ENCODE measurements at places on chromosomes 3 and 15.

DNA sequence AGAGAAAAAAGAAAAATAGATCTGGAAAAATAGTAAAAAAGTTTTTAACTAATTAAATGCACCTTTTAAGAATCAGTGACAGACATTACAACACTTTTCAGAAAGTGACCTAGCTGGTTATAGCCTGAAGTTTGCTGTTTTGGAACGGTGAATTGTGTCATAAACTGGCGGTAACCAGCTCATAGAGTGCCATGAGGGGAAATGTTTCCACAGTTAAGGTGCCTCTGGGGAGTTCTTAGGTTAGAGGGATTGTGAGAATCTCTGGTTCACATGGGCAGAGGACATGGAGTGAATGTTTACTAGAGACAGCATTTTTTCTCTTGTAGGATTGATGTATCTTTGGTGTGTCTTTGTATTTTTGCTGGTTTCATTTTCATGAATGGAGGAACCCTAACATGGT is 2.8 kb downstream of the TBC1D23 start:
- DNase-seq = no peak

DNA sequence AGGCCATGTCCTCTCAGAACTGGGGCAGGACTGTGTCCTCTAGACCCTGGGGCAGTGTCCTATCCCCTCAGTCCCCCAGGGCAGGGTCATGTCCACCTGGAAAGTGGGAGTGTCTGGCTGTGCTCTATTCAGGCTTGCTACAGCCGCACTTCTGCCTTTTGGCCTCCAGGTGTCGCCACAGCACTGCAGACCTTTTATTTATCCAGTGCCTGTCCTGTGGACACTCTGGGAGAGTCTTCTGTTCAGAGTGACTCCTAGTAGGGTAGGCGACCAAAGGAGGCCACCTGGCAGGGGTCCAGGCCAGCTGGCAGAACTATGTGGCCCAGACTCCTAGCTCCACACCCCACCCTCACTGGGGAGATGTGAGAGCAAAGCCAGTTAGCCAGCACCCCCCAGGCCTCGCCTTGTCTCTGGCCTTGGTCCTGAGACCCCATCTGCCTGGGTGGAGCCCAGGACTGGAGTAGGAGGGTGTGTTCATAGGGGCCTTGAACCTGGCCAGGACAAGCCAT is 3.9 kb downstream of the TMIE start:
- peak; percentile 70 for DNase-seq

GRCh38 chr3:126672741-126673140 is 17.8 kb upstream of the TXNRD3 start:
- DNase-seq = no peak

GRCh38 chr3:37935756-37936666 is 54.6 kb upstream of the VILL start:
- no peak for DNase-seq

DNA sequence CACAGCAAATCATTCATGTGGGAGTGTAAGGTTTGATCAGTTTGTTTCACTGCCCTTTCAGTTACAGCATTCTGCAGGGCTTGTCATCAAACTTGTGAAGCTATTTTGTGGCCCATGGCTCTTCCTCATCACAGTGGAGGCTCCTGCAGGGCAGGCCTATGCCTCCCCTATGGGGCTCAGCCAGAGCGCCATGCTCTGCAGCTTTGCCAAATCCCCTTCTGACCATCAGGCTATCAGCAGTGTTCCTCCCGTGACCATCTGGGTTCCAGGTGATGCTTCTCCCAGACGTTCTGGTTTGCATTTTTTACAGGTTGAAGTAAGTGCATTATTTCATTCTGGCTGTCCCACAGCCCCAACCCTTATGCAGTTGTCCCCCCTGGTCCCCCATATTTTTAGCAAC is 28.1 kb upstream of the REC114 start:
- no peak for DNase-seq

DNA sequence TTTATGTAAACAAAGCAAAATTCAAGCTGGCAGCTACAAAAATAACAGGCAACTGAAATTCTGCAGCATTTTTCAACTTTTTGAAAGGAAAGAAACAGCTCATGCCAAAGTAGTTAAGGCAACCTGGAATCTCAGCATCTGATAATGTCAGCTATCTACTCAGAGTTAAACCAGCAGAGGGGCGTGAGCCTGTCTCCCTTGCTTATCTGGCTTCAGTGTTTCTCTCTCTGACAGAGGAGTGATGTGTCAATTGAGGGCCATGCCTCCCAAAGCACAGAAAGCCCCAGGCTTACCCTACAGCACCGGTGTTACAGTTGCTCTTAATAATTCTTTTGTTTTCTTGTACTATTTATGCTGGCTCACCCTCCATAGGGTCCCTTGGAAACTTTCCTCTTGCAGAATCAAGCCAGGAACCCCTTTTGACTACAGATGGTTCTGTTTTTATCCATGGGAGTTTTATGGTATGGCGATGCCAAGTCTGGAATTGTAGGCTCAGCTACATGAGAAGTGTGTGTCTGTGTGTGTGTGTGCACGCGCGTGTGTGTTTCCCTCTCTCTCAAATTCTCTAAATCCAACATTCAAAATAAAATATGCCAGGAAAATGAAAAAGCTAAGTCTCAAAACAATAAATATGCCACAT is 7.3 kb downstream of the TMEM212 start:
- no peak for DNase-seq

GRCh38 chr3:100046986-100047385 is 67.3 kb downstream of the FILIP1L start:
- no peak for DNase-seq

GRCh38 chr3:120567370-120568201 is 28.6 kb upstream of the NDUFB4 start:
- peak; percentile 75 for DNase-seq

DNA sequence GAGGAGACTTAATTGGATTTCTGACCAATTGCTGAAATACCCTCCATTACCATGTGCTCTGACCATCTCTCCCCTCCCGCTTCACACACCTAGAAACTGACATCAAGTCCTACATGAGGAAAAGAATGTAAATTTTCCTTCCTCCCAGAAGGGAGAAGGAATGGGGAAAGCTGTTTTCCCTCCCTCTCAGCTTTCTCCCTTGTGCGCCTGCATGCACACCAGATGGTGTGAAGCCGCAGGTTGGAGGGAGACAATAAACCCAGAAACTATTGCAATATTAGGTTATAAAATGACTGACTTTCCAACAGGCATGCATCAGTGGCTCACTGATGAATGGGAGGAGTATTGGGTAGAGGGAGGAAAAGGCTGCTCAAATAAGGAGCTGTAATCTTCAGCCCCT is 50.9 kb downstream of the MB21D2 start:
- DNase-seq = no peak

DNA sequence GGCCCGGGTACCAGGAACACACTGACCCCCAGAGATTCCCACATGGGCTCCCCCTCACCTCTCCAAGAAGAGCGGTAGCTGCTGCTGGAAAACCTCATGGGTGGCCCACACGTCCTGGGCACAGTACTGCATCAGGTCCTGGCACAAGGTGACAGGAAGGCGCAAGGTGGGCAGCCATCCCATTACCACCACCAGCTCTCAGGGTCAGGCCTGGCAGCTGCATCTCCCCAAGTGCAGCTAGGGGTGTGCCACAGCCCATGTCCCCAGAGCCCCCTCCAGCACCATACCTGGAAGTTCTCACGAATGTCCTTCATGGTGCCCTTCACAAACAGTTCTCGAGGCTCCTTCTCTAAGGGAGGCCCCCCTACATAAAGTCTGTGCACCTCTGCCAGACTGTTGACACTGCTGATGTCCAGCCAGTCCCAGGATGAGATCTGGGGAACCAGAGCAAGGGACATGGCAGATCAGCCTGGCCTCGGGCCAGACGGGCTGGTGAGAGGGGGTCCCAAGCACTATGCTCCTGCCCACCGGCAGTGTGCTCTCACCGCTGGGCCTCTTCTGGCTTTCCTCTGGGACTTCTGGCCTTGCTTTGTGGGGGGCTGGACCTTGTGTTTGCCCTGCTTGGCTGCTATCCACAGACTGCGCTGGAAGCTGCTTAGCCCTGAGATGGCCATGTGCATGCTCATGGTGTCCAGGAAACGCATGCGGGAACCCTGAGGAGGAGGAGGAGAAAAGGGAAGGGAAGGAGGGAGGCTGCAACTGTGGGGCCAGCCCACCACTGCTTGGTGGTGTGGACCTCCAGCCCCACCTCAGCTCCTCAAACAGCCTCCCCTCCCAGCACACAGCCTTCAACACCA is 6.0 kb downstream of the POLG start:
- peak; percentile 20 for DNase-seq

- DNase-seq = no peak
Observed at GRCh38 chr15:60350108-60350507, 47.7 kb downstream of the ANXA2 start.

DNA sequence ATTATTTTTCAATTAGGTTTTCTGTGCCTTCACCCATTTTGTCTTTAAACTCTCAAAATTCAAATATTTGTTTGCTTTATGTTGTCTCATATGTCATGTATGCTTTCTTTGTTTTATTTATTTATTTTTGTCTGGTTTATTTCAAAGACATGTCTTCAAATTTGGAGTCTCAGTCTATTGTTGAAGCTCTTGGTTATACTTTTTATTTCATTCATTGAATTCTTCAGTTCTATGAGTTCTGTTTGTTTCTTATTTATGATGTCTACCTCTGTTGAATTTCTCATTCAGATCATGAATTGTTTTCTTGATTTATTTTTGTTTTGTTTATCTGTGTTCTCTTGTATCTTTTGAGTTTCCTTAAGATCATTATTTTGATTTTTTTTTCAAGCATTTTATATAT is 55.6 kb downstream of the AP4E1 start:
- no peak for DNase-seq

GRCh38 chr3:55458181-55458790 is 28.8 kb downstream of the WNT5A start:
- DNase-seq = no peak

GRCh38 chr15:87817553-87817952 is 439.0 kb downstream of the NTRK3 start:
- DNase-seq = no peak

DNA sequence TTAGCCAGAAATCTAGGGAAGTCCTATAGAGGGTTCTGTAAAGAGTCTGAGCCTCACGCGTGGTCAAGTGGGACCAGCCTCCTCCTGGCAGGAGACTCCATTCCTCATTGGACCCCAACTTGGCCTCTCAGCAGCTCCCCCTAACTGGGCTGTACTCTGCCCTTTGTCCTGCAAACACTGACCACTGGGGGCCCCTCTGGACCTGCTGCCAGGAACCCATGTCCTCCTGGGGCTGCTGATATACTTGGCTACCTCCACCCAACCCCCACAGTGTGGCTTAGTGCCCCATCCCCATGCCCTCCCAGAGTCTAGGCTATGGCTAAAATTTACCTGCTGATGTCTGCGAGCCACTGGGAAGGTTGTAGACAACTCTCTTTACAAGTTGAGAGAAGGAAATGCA is 62.7 kb downstream of the UBP1 start:
- no peak for DNase-seq

- DNase-seq = peak; percentile 90
Observed at GRCh38 chr15:65318870-65319356, 14.4 kb downstream of the RNU5B-1 start.

DNA sequence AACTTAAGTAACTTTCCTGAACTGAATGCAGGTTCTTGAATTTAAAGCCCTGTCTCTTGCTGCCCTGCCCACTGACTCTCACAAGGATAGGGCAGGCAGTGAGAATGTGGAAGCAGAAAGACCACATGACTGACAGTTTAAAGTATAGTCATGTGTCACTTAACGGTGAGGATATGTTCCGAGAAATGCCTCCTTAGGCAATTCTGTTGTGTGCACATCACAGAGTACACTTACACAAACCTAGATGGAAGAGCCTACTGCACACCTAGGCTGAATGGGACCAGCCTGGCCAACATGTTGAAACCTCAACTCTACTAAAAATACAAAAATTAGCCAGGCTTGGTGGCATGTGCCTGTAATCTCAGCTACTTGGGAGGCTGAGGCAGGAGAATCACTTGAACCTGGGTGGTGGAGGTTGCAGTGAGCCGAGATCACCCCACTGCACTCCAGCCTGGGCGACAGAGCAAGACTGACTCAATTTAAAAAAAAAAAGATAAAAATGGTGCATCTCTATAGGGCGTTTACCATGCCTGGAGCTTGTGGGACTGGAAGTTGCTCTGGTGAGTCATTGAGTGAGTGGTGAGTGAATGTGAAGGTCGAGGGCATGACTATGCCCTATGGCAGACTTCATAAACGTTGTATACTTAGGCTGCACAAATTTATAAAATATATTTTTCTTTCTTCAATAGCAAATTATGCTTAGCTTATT is 18.9 kb upstream of the COPG1 start:
- DNase-seq = no peak

DNA sequence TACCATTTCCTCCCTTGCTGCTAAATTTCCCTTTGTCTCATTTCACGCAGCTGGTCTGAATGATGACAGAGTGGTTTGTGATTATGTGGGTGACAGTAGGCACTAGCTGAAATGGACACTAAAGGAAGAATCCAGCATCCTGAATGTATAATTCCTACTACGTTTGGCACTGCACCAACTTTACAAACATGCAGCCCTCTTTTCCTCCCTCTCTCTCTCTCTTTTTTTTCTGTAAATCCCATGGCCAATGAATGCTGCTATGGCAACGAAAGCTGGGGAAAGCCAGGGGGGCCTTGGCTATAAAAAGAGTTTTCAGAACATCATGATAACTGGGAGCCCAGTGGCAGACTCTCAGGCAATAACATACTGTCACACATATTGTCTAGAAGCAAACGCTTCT is 367.2 kb upstream of the AGTR1 start:
- no peak for DNase-seq

DNA sequence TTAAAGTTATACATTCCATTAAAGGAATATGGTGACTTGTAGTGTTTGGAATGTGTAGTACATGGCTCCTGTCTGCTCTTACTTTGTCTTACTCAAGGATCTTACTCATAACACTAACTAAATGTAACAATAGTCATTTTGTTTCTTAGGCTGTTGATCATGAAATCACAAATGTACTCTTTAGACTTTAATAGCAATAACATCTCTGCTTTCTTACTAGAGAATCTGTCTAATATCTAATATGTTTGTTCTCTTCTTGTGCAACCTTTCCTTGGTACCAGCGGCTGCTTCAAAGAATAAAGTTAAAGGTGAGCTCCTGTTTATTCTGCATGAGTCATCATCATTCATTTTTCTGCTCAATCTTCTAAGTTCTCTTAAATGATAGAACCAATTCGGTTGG is 767.5 kb downstream of the CADM2 start:
- DNase-seq = no peak

DNA sequence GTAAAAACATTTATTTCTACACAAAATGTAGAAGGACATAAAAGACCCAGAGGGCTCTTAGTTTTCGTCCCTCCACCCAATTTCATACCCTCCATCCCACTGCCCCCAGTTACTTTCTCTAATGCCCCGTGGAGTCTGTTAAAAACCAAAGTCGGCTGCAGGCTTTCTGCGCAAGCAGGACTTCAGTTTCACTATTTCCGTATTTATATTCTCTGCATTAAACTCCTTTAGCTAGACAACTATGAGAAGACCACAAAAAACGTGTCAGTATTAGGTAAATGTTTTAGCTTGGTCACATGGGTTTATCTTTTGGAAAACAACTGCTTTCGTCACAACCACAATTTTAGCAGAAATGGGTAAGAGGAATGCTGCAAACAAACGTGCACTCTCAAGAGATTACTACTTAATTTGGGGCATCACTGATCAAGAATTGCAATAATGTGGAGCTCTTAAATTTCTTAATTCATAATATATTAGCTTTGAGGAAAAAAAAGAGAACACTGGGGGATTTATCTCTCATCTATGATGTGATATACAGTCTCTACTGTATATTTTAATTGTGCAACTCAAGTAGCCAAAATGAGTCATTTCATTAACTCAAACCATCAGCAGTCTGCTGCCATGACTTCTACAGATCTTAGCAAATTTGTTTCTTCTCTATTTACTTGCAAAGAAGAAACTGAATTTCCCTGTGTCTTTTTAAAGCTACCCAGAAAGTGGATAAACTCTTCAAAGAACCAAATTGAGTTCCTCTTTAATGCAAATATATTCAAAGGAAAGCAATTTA is 740 bp upstream of the NSMCE3 start:
- DNase-seq = peak; percentile 33

- DNase-seq = no peak
Observed at GRCh38 chr3:59695860-59696259, 646.0 kb upstream of the CFAP20DC start.
